HFFc6 (cell line): ENCODE measurements at places on chromosomes 7 and 10.
A peak's percentile ranks its signal among the peaks of the same experiment; 100 is the strongest.

DNA sequence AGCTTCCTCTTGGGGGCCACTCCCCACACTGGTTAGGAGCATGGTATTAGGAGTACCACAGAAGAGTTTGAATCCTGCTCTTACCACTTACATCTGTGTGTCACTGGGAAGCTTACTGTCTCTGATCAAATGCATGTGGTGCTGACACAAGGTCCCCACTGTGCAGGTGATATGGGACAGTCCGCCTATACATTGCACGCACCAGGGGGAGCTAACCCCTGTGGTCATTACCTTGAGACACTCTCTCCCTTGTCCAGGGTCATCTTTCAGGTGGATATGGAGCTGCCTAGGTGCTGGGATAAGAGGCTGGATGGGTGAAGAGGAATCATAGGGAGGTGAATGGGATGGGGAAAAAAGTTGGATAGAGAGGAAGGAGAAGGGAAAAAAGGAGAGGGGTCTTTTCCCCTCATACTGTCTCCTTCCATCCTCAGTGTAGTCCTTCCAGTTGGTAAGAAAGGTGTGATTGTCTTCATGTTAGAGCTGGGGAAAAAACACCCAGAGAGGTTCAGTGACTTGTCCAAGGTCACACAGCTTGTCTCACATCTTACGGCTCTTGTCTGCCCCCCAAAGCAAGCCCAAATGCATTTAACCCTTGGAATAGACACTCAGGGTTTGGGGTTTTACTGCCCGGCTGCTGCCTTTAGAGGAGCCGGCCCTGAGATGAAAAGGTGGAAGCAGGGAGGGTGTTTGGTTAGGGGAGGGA is 125.9 kb downstream of the CDH23 start:
- DNase-seq = no peak

DNA sequence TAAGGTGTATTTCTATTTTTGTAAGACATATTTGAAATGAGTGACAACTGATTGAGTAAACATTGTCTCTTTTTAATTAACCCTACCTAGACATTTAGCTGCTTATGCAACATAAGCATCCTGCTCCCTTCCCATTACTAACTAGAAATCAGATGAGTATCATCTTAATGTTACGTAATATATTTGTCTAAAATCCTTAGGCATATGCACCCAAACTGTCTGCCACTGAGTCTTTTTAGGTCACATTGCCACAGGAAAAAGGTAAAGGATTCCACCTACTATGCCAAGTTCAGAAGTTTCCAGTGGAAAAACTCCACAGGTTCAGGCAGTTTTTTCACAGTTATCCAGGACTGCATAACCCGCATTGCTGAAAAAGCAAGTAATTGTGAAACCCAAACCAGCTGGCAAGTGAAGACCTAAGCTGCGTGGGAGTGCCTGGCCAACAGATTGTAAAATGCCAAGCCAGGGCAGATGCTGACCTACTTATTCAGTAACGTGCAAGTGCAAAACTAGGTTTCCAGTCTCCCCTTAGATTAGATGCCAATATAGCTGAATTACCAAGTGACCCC is 983.7 kb downstream of the GATA3 start:
- DNase-seq = no peak

DNA sequence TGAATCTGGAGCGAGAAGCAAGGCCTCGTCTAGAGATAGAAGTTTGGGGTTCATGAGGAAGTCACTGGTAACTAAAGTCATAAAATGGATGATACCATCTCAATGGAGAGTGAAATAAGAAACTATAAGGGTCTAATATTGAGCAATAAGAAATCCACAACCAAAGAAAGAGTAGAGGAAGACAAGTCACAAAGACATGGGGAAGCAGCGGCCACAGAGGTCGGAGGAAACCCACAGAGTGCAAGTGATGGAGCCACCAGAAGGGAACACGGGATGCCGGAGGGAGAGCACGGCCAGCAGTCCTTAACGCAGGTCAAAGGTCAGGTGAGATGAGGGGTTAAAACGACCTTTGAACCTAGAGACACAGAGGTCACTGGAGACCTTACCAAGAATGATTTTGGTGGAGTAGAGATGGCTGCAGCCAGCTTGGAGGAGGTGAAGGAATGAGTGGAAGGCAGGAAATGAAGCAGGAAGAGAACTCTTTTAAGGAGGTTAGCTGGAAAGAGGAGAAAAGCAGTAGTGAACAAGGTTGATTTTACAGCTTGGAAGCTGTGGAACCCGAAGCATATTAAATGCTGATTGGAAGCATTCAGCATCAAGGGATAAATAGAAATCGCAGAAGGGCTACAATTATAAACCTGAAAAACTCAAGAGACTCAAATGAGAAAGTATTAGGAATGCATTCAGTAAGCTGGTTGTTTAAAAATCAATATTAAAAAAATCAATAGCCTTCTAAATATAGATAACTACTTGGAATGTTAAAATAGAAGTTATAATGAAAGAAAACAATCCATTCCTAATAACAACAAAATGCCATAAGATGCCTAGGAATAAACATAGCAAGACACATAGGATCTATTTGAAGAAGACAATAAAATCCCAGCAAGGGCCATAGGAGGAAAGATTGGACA is 93.7 kb downstream of the SVOPL start:
- DNase-seq = no peak

DNA sequence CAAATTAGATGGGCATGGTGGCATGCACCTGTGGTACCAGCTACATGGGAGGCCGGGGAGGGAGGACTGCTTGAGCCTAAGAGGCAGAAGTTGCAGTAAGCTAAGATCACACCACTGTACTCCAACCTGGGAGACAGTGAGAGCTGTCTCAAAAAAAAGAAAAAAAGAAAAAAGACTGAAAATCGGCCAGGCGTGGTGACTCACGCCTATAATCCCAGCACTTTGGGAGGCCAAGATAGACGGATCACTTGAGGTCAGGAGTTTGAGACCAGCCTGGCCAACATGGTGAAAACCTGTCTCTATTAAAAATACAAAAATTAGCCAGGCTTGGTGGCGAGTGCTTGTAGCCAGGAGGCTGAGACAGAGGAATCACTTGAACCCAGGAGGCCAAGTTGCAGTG is 11.9 kb downstream of the RNF216 start:
- no peak for DNase-seq

DNA sequence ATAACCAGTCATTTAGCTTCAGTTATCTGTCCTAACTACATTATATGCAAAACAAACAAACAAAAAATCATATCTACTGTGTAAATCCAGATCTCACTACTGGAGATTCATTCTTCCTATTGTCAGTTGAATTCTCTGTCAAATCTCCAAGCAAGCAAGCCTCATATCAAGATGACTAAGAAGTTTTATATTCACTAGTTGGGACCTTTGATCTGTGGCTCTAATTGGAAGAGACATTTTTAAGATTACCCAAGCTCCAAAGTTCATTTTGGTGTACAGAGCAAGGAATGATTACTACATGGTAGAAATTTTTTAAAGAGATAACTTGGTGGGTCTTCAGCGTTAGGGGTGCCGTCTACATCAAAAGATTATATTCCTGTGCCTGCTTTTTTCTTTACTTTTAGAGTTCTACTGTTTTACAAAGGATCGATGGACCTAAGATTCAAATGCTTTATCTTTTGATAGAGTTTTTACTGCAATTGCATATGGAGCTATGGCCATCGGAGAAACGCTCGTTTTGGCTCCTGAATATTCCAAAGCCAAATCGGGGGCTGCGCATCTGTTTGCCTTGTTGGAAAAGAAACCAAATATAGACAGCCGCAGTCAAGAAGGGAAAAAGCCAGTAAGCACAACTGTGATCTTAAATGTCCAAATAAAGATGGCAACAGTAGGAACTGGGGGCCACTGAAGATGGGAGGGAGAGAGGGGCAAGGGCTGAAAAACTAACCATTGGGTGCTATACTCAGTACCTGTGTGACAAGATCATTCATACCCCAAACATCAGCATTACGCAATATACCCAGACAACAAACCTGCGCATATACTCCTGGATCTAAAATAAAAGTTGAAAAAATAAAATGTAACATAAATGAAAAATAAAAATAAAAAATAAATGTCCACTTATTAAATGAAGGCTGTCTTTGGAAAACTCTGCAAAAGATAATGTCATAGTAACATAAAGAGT is 47.9 kb downstream of the SP8 start:
- no peak for DNase-seq

DNA sequence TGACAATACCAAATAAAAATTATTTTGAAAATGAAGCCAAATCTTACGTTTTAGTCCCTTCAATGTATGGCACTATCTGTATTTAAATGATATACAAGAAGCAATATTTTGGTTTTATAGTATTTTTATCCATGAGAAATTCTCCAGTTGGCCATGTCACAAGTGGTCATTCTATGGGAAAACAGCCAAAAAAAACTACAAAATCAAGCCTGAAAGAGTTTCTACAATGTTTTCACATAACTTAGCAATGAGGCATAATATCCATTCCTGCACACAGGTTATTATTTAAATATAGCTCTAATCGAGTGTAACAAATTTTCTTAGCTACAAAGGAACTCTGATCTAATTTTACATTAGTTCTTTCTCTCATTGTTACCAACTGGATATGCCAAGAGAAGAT is 5.4 kb downstream of the RAB11FIP2 start:
- peak; percentile 37 for DNase-seq

DNA sequence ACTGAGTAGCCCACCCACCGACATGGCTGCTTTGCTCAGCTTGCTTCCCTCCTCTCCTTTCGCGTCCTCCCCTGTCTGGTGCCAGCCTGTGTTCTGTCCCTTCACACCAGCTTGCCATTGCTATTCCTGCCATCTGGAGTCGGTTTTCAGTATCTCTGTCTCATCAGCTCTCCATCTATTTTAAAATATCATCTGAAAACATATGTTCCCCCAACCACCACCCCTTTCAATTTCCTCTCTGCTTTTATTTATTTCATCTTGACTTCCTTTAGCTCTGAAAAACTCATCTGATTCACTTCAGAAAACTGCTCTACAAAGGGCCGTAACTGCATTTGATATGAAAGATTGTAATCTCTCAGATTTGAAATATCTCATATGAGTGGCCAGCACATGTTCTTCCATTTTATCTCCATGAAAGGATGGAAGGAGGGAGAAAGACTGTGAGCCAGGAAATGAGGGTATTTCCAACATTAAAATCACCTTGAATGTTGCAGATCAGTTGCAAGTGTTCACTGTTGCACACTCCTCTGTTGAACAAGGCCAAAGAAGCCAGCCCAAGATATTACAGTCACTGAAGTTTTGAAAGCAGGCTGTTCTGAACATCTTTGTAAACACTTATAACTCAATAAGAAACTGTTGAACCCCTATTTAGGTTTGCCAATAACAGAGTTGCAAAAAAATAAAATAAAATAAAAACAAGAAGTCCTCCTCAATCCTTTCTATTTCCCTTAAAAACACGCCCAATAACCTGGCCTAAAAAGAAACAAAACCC is 202.4 kb upstream of the NEBL start:
- DNase-seq = no peak

GRCh38 chr7:142459551-142459963 is 201.7 kb upstream of the PRSS58 start:
- DNase-seq = peak; percentile 61

GRCh38 chr7:22726907-22727713 is at the start of gene IL6:
Gene IL6 (plus strand): TSS chr7:22727200. CDS start chr7:22727263, 63 bp downstream.
- DNase-seq = peak; percentile 96
